ENCODE measurements at places on chromosomes 2 and 18.

GRCh38 chr18:21215490-21215889, 26.5 kb upstream of the GREB1L start:
- no peak for DNase-seq

GRCh38 chr2:60316381-60317033, 236.9 kb downstream of the BCL11A start:
- DNase-seq: no peak

GRCh38 chr2:29834036-29834540, 87.3 kb downstream of the ALK start:
- DNase-seq: no peak

DNA sequence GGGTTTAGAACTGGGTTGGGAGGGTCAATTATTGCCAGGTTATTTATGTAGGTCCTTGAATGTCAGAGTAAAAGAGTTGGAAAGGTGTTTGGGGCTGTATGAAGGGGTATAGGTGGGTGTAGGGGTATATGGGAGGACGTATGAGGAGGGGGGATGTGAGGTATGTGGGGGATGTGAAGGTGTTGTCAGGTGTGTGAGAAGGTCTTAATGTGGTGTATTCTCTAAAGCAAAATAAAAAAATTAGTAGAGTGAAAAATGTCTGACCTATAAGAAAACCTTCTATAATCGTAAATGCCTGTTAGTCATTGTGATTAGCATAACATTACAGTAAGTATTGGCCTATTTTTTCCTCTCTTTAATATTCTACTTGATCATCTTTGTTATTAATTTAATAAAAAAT, 25.1 kb downstream of the ACVR2A start:
- no peak for DNase-seq

DNA sequence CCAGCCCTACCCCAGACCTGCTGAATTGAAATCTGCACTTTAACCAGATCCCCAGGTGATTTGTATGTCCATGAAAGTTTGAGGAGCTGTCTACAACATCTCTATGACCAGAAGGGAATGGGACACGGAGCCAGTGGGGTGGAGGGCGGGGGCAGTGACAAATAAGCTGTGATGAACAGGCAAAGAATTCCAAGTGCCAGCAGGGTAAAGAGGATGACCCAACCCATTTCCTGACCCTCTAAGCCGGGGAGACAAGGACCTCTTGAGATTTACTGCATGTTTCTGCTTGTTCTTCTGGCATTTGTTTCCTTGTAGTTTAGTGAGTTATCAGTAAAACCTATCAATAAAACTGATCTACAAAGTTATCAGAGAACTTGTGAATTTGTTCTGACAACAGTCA, 8.7 kb downstream of the TET3 start:
- DNase-seq: no peak

DNA sequence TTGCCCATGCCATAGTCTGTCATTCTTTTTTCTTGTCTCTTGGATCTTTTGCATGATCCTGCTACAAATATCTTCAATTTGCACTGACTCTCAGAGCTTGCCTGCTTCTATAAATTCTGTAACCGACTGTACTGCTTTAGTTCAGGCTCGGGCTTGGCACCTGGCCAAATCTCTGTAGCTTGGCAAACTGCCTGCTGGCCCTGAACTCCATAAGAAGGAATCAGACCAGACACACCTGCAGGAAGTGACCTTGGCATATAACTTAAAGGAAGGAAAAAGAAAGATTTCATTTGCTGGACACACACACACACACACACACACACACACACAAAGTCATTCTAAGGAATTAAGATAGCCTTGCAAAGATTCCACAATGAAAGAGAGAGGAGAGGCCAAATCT, 291.2 kb upstream of the DDX18 start:
- no peak for DNase-seq

GRCh38 chr18:79260023-79260422, 135.7 kb upstream of the NFATC1 start:
- no peak for DNase-seq

DNA sequence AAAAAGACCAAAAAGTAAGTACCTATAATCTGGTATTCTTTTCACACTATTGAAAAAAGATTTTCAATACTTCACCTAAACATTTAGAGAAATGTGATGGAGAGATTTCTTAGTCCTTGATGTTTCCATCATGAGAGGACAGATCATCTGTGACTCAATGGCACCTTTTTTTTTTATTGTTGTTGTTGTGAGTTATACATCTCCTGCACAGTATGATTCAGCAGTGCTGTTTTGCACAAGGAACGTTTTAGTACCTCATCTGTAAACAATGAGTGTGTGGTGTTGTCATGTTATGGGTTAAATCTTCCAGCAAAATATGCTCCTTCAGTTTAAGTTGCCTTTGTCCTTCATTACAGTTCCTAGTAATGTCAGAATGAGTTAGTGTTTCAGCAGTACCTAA, 2.2 kb downstream of the KIAA1328 start:
- no peak for DNase-seq

DNA sequence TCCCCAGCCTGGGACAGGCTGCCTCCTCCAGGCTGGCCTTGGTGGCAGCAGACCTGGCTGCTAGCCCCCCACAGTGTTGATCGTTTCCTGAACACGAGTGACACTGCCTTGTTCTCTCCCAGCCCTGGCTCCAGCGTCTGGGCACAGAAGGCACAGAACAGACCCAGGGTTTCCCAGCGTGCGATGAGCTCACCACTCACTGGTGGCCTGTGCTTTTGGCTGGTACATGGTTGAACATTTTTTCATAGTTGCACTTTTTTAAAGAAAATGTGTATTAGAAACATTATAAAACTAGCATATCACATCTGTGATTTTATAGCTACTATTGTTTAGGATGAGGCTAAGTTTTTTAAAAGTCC, 40.9 kb downstream of the SCTR start:
- DNase-seq: no peak

- DNase-seq: no peak
Observed at GRCh38 chr18:29153091-29153490, 976.2 kb upstream of the CDH2 start.

DNA sequence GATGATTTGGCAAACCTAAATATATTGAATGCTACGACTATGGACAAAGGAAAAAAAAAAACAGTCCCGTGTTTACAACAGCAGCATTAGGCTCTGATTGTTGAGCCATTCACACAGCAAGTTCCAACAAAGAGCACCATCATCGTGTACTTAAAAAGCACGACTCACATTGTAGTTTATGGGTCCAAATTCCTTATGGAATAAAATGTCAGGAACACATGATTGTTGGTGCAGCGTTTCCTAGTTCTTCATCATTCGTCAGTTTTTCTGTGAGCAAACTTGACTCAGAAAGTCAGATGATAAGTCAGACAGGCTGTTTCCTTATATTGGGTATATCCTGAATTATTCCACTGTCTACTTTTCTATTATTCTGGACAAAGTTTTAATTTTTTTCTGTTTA, 10.0 kb upstream of the KIDINS220 start:
- DNase-seq: no peak

DNA sequence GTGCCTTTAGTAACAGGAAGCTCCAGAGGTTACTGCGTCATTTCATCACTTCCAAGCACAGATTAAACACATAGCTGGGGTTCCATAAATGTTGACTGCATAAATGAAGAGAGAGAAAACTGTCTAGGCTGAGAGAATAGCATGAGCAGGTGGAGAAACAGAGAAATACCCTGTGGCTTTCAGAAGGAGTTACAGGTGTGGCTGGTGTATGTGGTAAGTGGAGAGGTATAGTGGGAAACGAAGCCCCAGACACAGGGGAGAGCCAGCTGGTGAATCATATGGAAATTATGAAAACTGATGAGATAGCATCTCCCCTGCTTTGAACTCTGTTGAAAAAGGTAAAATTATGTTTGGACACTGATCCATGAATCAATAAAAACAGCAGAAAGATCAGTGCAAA, 807.4 kb upstream of the POU3F3 start:
- DNase-seq: no peak

- DNase-seq: no peak
Observed at GRCh38 chr18:74326231-74326630, 10.6 kb downstream of the C18orf63 start.

- no peak for DNase-seq
Observed at GRCh38 chr2:101356521-101356920, 30.8 kb downstream of the CREG2 start.

GRCh38 chr2:28674062-28674712, 77.4 kb upstream of the PPP1CB start:
- no peak for DNase-seq

DNA sequence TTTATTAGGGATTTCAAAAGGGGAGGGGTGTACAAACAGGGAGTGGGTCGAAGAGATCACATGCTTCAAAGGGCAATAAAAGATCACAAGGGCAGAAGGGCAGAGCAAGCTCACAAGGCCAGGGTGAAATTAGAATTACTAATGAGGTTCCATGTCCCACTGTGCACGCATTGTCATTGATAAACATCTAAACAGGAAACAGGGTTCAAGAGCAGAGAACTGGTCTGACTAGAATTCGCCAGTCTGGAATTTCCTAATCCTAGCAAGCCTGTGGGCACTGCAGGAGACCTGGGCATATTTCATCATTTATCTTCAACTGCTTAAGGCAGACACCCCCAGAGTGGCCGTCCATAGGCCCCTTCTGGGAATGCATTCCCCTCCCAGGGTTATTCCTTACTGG, 408.2 kb downstream of the ZNF804A start:
- no peak for DNase-seq

DNA sequence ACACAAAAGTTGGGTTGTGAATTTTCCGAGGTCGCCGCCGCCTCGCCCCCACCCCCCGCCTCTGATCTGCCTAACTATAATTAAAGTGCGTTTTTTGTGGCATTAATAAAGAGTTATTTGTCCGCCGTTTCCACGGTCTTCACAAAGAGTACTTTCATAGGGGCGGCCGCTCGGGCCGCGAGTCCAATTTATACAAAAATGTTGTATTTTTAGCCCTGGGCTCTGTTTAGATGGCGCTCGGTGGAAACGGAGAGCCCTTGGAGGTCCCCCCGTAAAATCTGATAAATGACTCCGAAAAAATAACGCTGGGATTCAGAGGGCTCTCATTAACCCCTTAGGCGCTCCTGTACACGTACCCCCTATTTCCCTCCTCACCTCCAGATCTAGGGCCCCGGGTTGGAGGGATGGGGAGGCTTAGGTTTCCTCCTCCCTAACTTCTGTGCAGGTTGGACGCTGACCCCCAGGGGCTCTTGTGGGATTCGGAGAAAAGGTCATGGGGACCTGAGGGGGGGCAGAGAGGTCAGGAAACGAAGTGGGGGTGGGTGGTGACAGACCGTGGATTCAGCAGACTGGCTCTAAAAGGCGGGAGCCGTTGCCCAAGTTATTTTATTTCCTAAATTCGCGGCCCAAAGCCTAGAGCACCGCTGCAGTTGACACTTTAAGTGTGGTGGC, 1.9 kb downstream of the CYP26B1 start:
- no peak for DNase-seq

- no peak for DNase-seq
Observed at GRCh38 chr2:172447811-172448493, 20.6 kb downstream of the ITGA6 start.

- no peak for DNase-seq
Observed at GRCh38 chr2:152479282-152479681, 144.3 kb downstream of the FMNL2 start.

- no peak for DNase-seq
Observed at GRCh38 chr2:12543978-12544558, 172.7 kb upstream of the TRIB2 start.

- DNase-seq: no peak
Observed at GRCh38 chr2:35168351-35168750, 1187.2 kb upstream of the CRIM1 start.

- DNase-seq: no peak
Observed at GRCh38 chr2:179543361-179543901, 278.8 kb upstream of the SESTD1 start.

GRCh38 chr2:231769170-231770136, 11.6 kb downstream of the PDE6D start:
- no peak for DNase-seq

DNA sequence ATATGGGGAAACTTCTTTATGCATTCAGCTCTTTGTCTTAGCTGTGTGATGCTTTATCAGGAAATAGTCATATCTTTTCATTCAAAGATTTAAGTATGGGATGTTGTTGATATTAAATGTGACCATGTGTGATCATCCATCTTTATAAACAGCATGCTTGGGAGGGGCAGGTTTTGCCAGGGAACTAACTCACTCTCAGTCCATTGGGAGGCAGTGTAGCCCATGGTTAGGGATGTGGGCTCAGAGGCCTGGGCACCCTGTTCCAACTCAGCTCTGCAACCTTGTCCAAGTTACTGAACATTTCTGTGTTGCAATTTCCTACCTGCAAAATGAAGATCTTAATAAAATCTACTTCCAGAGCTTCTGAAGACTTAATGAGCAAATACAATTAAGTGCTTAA, 92.0 kb upstream of the BCL2L11 start:
- DNase-seq: no peak

DNA sequence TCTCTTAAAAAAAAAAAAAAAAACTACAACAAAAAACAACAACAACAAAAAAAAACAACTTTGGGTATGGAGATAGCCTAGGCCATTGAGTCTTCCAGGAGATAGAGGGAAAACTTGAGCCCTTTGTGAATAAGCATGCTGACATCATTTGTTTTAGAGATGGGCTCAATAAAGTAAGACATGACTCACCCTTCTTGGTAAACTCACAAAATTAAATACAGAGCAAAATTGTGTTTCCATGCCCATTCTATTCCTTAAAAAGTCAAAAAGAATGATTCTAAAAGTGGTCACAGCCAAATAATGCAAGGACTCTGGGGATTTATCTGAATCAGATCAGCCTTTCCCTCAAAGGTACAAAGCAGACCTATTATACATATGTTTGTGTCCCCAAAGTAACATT, 117.4 kb downstream of the ETAA1 start:
- no peak for DNase-seq

- no peak for DNase-seq
Observed at GRCh38 chr2:44778671-44779476, 162.6 kb upstream of the SIX3 start.

DNA sequence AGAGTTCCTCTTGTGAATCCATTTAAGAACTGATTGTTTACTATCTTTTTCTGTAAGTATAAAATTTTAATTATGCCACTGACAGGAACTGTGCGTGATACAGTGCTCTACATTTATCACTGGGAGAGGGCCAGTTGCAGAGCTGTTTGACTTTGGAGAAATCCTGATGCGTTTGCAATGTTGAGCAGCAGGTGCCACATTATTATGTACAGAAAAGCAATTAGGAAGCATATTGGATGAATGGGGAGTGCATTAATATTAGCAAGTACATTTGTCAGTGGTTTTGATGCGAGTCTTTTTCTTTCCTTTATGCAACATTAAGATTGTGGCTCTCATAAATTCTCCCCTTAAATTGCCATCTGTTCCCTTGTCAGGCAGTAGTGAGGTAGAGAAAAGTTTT, 302.3 kb upstream of the FANCL start:
- no peak for DNase-seq

GRCh38 chr18:44915661-44916060, 235.0 kb downstream of the SETBP1 start:
- no peak for DNase-seq

DNA sequence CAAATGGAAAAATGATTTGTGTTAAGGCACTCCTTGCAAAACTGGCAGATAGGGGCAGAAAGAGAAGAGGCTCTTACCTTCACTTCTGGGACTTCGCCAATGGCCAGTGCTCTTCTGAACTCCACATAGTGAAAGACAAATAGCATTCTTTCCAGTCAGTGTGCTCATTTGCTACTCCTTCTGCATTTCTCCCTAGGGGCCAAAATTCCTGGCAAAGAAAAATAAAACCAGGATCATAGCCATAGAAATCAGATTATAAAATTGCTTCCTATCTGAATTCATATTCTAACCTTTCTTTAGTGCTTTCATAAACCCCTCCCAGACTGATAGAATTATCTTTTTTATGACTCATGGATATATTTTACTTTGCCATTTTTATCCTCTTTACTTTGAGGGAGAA, 56.9 kb upstream of the PELI1 start:
- no peak for DNase-seq

Data from RCC 7860 (cell line).